Smooth muscle cell of the coronary artery (primary cell): ENCODE measurements at places on chromosomes 6 and 20. TPM values are rescaled to one million over a fixed set of nuclear protein-coding genes. Genes with fewer than 3 reads are reported as not detected.

The FAM50B gene
- 11.9 and 14.4 TPM in 2 replicates for total RNA-seq

The HLA-DPA1 gene
- total RNA-seq, result 9.7 TPM in 1 of 2 replicates, not detected in the other

The MUC22 gene
- not detected in 2 replicates for total RNA-seq

The MED23 gene
- total RNA-seq, result 15.6 and 22.7 TPM in 2 replicates

The HLA-G gene
- 0.35 TPM in 1 of 2 replicates, not detected in the other for total RNA-seq

The NEURL2 gene
- 2.0 and 3.5 TPM in 2 replicates for total RNA-seq

The TRIM10 gene
- not detected in 2 replicates for total RNA-seq

The DYNLT2 gene
- total RNA-seq, result 0.45 and 0.47 TPM in 2 replicates

The PCSK2 gene
- total RNA-seq, result not detected in 2 replicates

The TBXT gene
- not detected in 2 replicates for total RNA-seq

The TAGAP gene
- total RNA-seq, result not detected in 2 replicates

The PRDM13 gene
- total RNA-seq, result not detected in 2 replicates

The CCN6 gene
- total RNA-seq, result not detected in 2 replicates

The PFDN4 gene
- total RNA-seq, result 26.1 and 83.2 TPM in 2 replicates

The PTCRA gene
- total RNA-seq, result 0.53 TPM in 1 of 2 replicates, not detected in the other

The MICB gene
- 5.5 and 8.8 TPM in 2 replicates for total RNA-seq

The ARFGEF3 gene
- total RNA-seq, result under 0.01 and 0.08 TPM in 2 replicates

The RHAG gene
- not detected in 2 replicates for total RNA-seq

The SIRPB2 gene
- not detected in 2 replicates for total RNA-seq

The CDH22 gene
- total RNA-seq, result not detected in 2 replicates

The NUP43 gene
- total RNA-seq, result 11.3 and 17.8 TPM in 2 replicates

The TMEM200A gene
- 43.9 and 71.4 TPM in 2 replicates for total RNA-seq

The CRISP2 gene
- not detected in 2 replicates for total RNA-seq

The PDRG1 gene
- 4.4 and 5.3 TPM in 2 replicates for total RNA-seq

The CGA gene
- not detected in 2 replicates for total RNA-seq

The KCNK15 gene
- 1.1 and 14.9 TPM in 2 replicates for total RNA-seq

The EPPIN gene
- total RNA-seq, result not detected in 2 replicates

The MEP1A gene
- total RNA-seq, result not detected in 2 replicates

The FGD2 gene
- not detected in 2 replicates for total RNA-seq

The SLC32A1 gene
- total RNA-seq, result not detected in 2 replicates

The CALHM5 gene
- total RNA-seq, result 5.9 and 10.1 TPM in 2 replicates

The EIF6 gene
- total RNA-seq, result 108 and 184 TPM in 2 replicates

The ZNF165 gene
- total RNA-seq, result 0.30 and 0.47 TPM in 2 replicates

The C20orf202 gene
- not detected in 2 replicates for total RNA-seq

The SGK2 gene
- 0.15 and 0.47 TPM in 2 replicates for total RNA-seq

The TBX18 gene
- 44.2 and 46.7 TPM in 2 replicates for total RNA-seq

The PLN gene
- total RNA-seq, result 6.5 TPM in 1 of 2 replicates, not detected in the other

The HEBP2 gene
- 6.7 and 29.5 TPM in 2 replicates for total RNA-seq
